ENCODE measurements at places on chromosomes 1 and 21.
A peak's percentile ranks its signal among the peaks of the same experiment; 100 is the strongest.

DNA sequence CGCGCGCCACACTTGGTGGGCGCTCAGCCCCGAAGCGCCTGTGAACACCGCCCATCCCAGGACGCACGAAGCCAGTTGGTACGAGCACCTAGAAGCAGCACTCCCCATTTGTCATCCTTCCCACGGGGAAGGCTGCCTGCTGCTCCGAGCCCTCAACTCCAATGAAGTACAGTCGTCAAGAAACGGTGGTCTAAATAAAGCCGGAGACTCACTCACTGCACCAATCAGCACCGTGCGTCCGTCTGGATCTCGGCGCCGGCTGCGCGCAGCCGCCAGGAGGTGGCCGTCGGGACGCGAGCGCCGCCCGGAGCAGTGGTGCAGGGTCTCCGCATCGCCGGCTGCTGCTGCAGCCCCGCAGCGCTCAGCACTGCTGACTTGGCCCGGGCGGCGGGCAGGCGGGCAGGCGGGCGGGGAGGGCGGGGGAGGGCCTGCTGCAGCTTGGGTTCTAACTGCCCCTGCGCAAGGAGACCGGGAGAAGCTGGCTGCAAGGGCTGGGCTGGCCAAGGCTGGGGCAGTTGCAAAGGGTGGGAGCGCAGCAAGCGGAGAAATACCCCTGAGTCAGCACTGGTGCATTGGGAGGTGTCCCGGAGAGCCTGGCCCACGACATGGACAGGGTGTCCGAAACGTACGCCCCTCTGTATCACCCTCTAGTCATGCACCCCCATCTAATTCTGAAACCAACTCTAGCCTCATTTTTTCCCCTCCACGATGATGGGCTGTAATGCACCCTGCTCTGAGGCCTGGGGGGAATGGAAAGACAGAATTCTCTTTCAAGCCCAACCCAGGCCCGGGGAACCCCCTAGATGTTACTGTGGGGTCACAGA, 35.8 kb upstream of the H6PD start:
- no peak for DNase-seq

GRCh38 chr1:110554871-110555801, 36.2 kb upstream of the KCNA10 start:
- peak; percentile 58 for DNase-seq

GRCh38 chr1:187943606-187944403, 1115.1 kb downstream of the PLA2G4A start:
- DNase-seq = no peak

DNA sequence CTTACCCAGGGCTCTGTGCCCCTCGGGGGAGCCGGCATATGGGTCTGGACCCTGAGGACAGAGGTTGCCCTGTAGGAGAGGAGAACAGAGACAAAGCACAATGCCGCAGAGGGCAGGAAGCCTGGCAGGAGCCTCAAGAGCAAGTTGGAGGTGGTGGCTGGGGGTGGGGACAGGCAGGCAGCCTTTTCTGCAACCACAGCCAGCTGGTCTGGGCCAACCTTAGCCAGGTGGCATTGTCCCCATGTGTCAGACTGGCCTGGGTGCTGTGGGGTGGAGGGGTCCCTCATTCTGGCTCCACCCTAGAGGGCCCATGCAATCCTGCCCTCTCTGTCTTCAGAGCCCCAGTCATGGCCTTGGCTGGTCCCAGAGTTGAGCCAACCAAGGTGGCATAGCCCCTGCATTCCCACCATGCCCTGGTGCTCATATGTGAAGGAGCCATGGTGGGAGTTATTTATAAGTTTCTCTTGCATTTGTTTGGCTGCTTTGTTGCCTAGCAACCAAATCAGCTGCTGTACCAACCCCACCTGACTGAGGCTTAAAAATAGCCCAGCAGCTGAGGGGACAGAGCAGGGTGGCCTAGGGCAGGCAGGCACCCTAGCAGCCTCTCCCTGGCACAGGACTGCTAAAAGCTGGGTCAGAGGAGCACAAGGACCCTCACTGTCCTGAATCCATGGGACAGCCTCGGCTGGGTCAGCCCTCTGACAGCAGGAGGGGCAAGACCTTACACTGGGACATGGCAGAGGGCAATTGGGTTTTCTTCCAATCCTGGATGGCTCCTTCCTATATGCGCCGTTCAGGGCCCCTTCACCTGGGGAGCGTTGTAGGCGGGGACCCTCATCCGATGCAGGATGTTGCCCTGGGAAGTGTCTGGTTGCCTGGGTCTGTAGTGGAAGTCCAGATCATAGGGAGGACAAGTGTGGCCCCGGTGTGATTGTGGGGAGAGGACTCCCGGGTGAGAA, 19.5 kb downstream of the MAP7D1 start:
- peak; percentile 28 for DNase-seq

GRCh38 chr1:175200678-175201521, 8.3 kb upstream of the KIAA0040 start:
- no peak for DNase-seq

DNA sequence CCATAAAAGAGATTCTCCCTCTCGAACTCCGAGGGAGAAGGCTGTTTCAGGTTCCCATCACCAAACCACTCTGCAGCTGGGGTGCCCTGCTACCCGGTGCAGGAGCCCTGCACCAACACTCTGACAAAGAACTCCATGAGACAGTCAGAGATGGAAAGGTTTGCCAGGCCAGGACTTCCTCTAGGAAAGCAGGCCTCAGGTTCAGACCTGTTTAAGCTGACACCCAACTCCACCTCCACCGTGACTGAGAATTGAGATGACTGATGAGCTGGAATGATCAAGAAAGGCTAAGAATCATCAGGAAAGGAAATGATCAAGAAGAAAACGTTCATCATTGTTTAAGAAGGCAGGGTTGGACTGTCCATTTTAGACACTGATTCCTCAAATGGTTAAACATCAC, 46.2 kb upstream of the KCNE1 start:
- DNase-seq = no peak

DNA sequence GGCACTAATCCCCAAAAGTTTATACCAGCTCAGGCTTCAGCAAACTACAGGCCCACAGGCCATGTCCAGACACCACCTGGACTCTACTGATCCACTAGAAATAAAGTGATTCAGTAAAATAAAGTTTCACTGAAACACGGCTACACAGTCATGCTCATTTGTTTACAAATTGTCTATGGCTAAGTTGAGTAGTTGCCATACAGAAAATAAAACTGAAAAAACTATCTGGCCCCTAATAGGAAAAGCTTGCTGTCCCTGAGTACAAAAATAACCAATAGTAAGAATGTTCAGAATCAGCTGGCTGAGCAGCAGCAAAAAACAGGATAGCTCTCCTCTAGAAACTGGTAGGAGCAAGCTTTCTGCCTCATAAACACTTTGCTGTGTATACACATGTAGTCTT, 221.5 kb downstream of the RERE start:
- DNase-seq = no peak

DNA sequence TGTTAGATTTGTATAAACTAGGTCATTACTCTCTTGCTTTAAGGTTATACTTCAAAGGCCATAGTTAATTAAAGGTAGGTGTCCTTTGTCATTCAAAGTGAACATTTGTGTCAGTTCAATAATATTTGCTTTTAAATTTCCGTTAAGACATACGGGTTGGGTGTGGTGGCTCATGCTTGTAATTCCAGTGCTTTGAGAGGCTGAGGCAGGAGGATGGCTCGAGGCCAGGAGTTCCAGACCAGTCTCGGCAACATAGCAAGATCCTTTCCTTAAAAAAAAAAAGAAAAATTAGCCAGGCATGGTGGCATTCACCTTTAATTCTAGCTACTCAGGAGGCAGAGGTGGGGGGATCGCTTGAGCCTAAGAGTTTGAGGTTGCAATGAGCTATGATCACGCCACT, 80.4 kb downstream of the KIF26B start:
- DNase-seq = no peak

DNA sequence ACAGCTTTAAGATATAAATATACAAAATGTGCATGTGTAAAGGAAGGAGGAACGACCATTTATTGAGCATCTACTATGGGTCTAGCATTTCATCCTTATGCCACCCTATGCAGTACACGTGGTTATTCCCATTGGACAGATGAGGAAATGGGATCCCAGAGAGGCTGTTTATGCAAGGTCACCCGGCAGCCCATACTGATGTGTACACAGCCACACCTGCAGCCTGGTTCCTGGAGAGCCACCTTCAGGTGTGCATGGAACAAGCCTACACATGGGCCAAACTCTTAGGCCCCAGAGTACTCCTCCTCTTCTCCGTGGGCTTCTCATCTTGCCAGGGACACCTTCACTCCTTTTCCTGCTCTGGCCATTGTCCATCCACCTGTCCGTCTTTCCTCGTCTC, 108.8 kb downstream of the PAX7 start:
- DNase-seq = no peak

All from CD4-positive, alpha-beta T cell treated with Interferon alpha-2 for 1 hour (primary cell).